Inflammatory macrophage treated with lipopolysaccharide for 1 hour (primary cell): ENCODE measurements at places on chromosomes 2 and 18.

GRCh38 chr2:188181067-188181838 is 110.4 kb upstream of the GULP1 start:
- DNase-seq, result no peak

GRCh38 chr2:103138123-103138901 is 376.5 kb downstream of the TMEM182 start:
- DNase-seq, result no peak

GRCh38 chr2:123002660-123003248 is 1022.3 kb upstream of the CNTNAP5 start:
- DNase-seq, result no peak

DNA sequence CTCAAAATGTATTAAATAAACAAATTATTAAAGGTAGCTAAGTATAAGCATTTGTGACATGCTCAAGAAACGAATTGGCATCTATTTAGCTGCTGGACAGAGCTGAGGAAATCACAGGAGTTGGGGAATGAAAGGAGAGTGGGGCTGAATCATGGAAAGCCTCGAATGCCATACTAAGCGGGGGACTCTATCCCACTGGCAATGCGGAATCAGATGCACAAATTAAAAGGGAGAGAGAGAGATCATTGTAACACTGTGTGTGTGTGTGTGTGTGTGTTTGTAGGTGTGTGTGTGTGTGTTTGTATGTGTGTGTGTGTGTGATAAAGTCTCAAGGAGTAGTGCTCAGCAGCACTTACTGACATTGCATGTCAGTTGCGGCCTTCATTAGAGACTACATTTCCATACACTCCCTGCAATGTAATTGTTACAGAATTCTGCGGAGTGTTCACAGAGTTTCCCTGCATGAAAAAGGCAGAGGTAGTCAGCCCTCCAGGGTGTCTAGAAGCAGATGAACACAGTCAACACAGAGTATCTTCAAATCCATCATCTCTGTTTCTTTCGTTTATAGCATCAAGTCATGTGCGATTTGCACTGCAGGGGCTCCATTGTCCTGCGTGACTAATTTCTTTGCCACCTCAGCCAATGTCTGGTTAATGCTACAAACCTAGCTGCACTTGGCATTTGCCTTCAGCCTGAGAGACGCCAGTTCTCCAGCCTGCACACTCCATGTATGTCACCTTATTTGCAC is 111.7 kb upstream of the CYRIA start:
- DNase-seq, result no peak

- no peak for DNase-seq
These were observed 65.2 kb downstream of the RBBP8 start for GRCh38 chr18:22998344-22998743.

- no peak for DNase-seq
These were observed 53.1 kb downstream of the ACVR1 start for GRCh38 chr2:157822993-157823392.

DNA sequence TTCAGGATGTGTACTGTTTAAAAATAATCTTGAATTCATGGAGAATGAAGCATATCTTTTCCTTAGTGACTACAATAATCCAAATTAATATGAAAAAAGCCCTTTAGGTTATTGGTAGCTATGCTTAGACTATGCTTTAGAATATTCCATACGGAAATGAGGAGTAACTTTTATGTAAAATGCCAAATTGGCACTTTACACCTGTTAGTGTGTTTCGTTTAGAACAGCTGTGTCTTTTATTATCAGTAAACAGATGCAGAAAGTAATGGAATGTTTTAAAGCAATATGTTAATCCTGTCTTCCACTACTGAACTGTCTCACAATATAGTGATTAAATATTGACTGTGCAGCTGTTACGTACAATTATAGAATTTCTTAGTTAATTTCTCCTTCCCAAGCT is 129.6 kb downstream of the PMS1 start:
- DNase-seq, result no peak

DNA sequence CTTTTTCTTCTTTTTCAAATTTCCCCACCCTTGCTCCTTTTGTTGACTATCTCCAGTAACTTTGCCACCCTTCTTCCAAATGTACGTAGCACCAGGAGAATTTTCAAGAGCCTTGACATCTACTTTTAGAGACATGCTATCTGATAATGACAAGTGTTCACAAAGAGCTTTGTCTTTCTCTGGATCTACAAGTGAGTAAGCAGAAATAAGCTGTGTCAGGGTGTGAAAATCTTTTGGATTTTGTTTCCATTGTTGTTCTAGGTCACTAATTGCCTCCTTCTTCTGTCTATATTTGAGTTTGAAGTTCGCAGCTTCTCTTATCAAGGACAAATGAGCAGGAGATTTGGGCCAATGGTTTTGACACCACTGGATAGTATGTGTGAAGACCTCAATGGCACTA is 8.4 kb upstream of the C18orf32 start:
- no peak for DNase-seq
